AG10803 (cell line): ENCODE measurements at places on chromosomes 12 and 14.

GRCh38 chr12:56150563-56150962, 1.8 kb upstream of the MYL6B start:
- no peak for DNase-seq

GRCh38 chr12:47025798-47026197, 53.6 kb upstream of the PCED1B start:
- DNase-seq, result no peak

DNA sequence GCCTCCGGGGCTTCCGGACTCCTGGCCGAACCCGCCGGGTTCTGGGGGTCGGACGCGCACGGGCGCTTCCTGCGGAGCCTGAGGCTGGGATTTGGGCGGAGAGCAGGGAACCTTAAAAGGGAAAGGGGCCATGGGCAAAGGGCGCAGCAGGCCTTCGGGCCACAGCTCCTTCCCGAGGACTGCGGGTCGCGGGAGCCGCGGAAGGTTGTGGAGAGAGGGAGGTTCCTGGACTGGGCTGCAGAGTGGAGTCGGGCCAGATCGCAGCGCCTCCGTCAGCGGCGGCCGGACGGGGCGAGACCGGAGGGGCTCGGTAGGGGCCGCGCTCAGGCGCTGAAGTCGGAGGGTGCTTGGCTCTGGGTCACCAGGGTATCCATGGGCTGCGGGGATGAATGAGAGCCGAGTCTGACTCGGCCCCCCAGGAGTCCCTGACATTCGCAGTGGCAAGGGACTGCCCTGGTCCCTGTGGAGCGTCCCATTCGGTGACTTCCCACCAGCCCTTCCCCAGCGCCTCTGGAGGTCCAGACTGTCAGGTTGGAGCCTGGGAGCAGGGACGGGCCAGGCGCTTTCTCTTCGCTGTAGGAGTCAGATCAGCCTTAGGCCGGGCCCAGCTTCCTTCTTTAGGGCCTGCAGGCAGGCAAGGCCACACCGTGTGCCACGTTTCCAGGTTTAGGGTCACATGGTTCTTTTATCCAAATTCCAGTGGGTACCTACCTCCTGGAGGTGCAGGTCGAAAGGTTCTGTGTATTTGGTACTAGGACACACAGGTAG, 938 bp upstream of the SLC25A29 start:
- DNase-seq, result no peak

- DNase-seq, result no peak
Measured at GRCh38 chr14:29521526-29522137, 406.0 kb downstream of the PRKD1 start.

GRCh38 chr12:12892681-12893141, 1.3 kb downstream of the GPRC5A start:
- no peak for DNase-seq
